ENCODE measurements at places on chromosomes 6 and 20.

DNA sequence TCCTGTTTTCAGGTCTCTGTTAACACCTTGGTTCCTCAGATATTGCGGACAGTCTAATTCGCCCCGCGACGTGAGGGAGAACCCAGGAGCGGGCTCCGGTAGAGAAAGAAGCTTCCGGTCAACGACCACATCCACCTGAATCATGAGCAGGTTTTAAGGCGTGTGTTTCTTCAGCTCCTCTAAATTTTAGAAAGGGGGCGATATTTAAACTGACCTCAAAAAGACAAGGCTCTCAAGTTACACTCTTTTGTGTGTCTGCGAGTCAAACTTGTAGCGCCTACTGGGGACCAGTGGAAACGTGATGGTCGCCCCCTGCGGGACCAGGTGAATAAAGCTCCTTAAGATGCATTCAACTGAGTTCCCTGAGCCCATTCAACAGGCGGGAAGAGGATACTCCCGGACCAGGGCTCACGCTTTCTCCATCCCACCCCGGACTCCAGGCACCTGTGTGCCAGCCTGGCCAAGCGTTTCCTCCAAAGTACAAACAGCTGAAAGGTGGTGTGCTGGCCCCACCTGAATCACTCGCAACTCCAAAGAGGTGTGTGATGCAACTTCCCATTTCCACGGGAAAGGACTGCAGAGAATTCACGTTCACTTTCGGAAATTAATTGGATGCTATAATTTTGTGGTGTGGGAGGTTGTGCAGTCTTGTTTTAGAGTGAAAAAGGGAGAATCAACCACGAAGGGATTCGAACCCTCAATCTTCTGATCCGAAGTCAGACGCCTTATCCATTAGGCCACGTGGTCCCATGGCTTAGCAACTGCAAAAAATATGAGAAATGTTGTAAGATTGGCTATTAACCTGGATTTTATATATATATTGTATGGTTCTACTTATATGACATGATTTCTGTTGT, 17.0 kb downstream of the GPX5 start:
- peak; percentile 67 for DNase-seq

GRCh38 chr20:12358655-12359009, 440.9 kb downstream of the BTBD3 start:
- DNase-seq: no peak

GRCh38 chr6:34318499-34319470, 70.0 kb upstream of the SMIM29 start:
- DNase-seq: no peak

GRCh38 chr6:12748411-12748810, 31.8 kb downstream of the PHACTR1 start:
- no peak for DNase-seq

GRCh38 chr6:47034926-47035325, 7.2 kb downstream of the ADGRF1 start:
- peak; percentile 42 for DNase-seq

GRCh38 chr20:58511364-58511763, 3.8 kb downstream of the APCDD1L start:
- no peak for DNase-seq

DNA sequence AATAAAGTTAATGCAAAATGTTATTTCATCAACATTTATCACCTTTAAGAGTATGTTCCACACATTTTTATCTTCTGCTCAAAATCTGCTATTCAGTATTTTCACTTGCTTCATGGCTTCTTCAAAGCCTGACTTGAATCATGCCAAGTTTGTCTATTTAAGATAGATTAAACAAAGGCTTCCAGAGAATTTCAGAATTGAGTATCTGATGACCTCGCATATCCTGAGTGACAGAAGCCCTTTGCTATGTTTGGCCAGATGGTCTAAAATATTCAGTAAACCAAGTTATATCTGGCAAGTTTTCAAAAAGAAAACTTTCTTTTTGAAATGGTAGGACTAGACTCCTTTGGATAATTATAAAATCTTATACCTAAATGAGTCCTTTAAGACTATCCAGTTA, 348.9 kb upstream of the KCNQ5 start:
- no peak for DNase-seq

GRCh38 chr6:44487002-44487401, 99.5 kb downstream of the CDC5L start:
- no peak for DNase-seq

DNA sequence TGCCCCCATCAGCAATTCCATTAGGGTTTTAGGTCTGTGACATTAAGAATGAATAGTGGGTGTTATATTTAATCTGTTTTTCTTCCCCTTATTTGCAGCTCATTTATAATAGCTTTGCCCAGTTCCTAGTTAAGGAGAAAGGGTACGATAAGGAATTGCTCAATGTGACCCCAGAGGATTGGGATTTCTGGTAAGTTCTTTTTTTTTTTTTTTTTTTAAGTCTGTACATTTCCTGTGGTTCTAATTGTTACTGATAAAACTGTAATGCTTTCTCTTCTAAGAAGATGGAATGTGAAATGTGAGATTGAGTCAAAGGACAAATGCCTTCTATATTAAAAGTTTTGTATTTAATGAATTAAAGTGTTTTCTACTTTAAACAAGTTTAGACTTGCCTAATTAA, 5.5 kb downstream of the NT5DC1 start:
- DNase-seq: no peak

DNA sequence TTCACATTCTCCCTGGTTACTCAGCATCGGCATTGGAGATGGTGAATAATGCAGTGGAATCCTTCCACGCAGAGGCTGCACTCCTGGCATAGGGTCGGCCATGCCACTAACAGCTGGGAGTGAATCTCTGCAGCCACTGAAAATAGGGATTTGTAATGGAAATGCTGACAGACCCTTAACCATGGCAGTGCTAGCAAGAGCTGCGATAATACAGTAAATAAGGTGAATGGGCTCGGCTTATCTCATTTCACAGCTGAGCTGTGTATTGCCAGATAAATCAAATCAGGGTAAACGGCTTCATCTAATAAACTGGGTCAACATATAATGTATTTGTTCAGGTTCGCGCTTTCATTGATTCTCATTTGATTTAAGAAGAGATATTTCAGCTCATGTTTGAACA, 156.8 kb downstream of the SLC35B3 start:
- DNase-seq: no peak

GRCh38 chr6:166004876-166005275, 162.8 kb downstream of the TBXT start:
- DNase-seq: no peak

DNA sequence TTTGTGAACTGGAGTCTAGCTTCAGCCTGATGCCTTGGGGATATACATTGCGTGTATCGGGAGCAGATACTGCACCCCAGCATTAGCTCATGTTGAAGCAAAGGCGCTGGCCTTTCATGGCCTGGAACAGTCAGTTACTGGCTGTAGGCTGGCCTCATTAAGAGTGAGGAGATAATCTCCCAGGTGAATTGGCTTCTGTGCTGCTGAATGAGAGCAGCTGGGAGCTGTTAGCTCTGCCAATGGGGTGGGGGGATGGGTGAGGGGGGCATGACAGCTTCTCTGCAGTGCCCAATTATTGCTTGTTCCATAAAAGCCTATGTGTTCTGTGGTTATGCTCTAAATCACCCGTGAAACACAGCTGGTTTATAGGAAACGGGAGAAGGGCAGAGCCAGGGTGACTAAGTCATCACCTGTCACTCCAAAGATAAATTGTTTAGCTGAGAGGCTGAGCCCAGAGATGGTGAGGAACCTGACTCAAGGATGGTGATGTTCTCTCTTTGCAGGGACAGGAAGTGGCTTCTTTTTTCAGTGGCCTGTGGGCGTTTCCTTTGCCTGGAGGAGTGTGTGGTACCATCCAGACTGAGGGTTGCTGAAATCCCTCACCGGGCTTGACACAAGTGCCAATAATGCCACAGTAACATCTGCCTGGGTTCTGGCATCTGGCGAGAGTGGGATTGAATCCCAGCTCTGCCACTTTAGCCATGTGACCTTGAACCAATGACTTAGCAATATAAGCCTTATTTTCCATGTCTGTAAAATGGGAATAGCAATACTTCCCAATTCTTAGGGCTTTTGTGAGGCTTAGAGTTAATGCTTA, 170.8 kb downstream of the BCAS1 start:
- no peak for DNase-seq

GRCh38 chr6:31092769-31093505, 19.4 kb downstream of the C6orf15 start:
- no peak for DNase-seq

- no peak for DNase-seq
These were observed 42.7 kb downstream of the FILIP1 start for GRCh38 chr6:75450903-75451302.

- no peak for DNase-seq
These were observed 138.5 kb upstream of the UST start for GRCh38 chr6:148608199-148608951.

- DNase-seq: no peak
These were observed 20.0 kb upstream of the UBE2J1 start for GRCh38 chr6:89372506-89372901.

- DNase-seq: no peak
These were observed 163.0 kb downstream of the SLC24A3 start for GRCh38 chr20:19375395-19375794.

DNA sequence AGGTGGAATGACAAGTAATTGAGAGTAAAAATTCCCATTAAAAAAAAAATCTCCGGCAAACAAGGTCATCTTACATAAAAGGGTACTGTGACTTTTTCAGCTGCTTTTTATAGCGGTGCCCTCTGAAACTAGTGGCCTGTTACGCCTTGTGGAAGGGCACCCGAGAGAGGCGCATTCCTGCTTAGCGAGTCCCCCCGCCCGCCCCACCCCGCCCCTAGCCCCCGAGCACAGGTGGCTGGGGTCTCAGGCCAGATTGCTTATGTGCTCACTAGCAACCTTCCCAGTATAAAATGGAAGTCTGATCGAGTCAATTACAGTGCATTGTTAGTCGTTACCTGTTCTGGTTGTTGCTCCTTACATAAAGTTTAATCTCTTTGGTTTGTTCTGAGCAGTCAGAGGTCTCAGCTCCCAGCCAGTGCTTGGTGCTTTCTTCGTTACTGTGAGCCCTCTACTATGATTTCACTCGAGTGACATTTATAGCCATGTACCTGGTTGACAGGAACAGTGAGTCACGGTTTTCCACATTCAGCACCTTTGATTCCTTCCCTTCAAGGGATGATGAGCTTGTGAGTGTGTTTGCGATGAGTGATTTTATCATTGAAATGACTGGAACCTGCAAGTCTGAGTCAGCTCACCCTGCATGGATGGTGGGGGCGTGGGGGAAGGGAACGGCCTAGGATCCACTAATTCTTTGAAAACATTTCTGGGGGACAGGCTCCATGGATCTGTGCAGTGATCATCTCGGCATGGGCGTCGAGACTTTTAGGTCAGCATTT, 47.6 kb downstream of the ZDHHC14 start:
- DNase-seq: peak; percentile 56

DNA sequence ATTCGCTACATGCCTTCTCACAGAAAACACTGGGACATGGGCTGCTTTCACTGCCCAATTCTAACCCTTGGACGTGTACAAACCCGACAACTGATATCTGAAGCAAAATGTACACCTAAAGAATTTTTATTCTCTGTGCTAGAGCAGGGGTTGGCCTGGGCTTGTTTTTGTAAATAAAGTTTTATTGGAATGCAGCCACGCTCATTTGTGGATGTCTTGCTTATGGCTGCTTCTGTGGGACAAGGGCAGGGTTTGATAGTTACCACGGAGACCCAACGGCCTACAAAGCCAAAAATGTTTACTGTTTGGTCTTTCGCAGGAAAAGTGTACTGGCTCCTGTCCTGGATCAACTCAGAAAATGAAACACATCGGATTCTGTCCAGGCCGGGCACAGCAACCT, 58.1 kb upstream of the APCDD1L start:
- DNase-seq: no peak

GRCh38 chr6:113654396-113654795, 202.7 kb upstream of the MARCKS start:
- DNase-seq: no peak

GRCh38 chr6:156933201-156934068, 156.3 kb downstream of the ARID1B start:
- DNase-seq: no peak

- DNase-seq: no peak
These were observed 122.2 kb upstream of the ATXN1 start for GRCh38 chr6:16883414-16883813.

DNA sequence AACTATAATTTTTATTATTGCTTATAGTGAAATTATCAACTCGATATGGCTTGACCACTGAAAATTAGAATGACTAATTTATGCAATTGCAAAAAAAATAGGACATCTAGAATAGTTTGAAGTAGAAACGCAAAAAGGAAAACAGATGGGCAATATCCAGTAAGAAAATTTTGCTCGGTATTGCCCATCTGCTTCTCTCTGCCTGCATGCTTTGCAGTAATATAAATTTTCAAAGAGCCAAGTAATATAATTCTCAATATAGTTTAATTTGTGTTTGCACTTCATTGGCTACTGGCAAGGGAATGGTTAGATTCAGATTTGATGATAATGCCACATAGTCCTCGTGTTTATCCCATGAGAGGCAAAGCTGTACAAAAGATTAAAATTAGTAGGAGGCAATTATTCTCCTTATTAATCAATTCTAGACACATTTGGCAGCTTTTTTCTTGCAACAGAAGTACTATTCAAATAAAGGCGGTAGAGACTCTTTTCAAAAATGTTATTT, 27.3 kb upstream of the LAMA2 start:
- DNase-seq: no peak

- DNase-seq: no peak
These were observed 463.4 kb downstream of the TFAP2B start for GRCh38 chr6:51282026-51282425.

GRCh38 chr6:144853603-144854002, 568.5 kb downstream of the UTRN start:
- no peak for DNase-seq

- DNase-seq: peak; percentile 73
These were observed 3.1 kb downstream of the PLAGL2 start for GRCh38 chr20:32204205-32205109.

GRCh38 chr6:7052443-7053011, 55.2 kb upstream of the RREB1 start:
- DNase-seq: peak; percentile 60

GRCh38 chr6:167122827-167123657, at the start of gene CCR6:
Gene CCR6, plus strand, starts transcription at chr6:167123096. Its CDS starts 13,039 bp downstream, at chr6:167136135.
- no peak for DNase-seq

- no peak for DNase-seq
These were observed 53.8 kb upstream of the TSHZ2 start for GRCh38 chr20:52918311-52918710.

DNA sequence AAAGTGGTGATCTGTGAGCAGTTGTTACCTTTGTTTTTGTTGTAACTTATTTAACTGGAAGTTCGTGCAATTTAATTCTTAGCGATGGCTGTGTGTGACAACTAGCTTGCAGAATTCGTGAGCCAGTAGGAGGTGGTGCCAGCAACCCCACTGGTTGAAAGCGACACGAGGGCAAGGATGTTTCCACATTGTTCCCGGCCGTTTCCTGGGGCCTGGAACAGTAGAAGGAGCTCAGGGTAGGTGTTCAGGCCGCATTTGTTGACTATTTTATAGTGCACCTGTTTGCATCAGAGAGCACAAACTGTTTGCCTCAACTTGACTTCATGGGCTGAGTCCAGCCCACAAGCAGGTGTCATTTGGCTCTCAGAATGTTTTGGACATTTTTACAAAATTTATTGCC, 112.1 kb upstream of the PTPN1 start:
- no peak for DNase-seq

- no peak for DNase-seq
These were observed 15.3 kb downstream of the NTSR1 start for GRCh38 chr20:62723768-62724450.

- DNase-seq: no peak
These were observed 40.4 kb downstream of the SCAF8 start for GRCh38 chr6:154773610-154774089.

- DNase-seq: no peak
These were observed 290.7 kb upstream of the MAP3K7 start for GRCh38 chr6:90877616-90878015.

All from uterus (tissue), 4 donors.